ENCODE measurements at places on chromosomes 1 and 21.

DNA sequence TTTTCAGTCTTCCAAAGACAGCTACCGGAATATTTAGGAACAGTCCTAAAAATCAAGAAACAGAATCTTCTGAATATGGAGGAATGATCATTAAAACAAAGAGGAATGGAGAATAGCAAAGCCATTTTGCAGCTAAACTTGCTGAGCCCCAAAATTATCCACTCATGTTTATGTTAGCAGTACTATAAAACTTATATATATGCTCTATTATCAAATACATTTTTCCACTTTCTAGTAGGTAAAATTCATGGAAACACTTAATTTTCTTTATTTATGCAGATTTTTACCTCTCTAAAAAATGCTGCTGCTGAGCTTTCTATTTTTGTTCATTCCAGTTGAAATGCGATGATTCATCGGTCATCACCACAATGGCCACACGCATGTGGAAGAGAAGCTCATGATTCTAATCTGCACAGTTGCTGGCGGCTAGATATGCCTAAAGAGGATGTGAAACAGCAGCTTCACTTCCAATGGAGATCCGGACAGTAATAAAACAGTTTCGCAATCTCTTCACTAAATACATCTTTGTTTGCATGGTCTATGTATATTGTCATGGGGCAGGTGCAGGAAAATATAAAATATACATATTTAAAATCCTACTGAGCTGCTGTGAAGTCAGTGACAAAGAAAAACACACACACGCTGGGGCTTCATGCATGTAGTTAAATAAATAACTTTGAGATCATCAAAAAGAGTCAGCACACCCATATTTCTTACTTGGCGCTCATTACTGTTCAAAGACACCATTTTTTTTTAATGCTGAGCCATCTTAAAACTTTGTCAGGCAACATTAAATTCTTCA, 292.2 kb downstream of the SMYD3 start:
- peak; percentile 31 for DNase-seq

DNA sequence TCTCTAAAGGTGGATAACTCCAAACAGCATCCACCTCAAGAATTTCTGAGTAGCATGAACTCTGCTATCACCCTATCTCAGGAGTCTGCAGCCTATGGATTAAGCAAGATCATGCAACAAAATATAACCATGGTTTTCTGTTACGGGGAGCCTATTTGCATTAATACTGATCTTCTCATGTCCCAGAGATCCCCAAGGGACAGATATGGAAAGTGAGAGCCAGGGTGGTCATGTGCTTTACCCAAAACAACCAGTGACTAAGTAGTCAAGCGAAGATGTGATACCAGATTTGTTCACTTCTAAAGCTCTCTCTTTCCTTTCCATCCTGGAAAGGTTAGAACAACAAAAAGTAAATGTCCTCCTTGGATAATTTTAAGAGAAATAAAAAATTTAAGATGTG, 125.1 kb downstream of the PRRX1 start:
- DNase-seq: no peak

DNA sequence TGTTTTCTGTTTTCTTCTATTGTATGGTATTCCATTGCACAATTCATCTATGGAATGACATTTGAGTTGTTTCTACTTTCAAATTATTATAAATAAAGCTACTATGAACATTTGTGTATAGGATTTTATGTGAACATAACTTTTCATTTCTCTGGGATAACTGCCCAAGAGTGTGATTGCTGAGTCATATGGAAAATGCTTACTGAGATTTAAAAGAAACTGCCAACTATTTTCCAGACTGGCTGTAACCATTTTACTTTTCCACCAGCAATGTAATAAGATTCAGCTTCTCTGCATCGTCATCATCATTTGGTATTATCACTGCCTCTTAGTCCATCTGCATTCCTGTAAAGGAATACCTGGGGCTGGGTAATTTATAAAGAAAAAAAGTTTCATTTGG, 779.6 kb upstream of the PRMT6 start:
- DNase-seq: no peak

- no peak for DNase-seq
These were observed 26.7 kb upstream of the RPTN start for GRCh38 chr1:152185544-152186391.

DNA sequence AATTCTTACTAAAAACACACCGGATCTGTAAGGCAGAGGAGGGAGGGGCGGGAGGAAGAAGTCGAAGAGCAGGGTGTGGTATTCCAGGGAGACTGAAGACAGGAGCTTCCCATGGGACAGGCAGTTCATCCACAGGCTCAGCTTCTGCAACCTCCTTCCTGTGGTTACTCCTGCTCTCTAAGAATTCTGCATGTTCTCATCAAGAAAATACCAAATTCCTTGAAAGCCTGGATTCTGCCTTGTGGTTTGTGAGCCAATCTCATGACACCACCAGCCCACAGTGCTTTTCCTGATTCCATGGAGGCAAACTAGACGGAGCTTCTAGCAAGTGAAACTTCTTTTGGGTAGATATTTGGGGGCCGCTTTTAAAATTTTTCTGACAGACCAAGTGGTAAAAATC, 1.1 kb upstream of the ST6GALNAC3 start:
- no peak for DNase-seq

DNA sequence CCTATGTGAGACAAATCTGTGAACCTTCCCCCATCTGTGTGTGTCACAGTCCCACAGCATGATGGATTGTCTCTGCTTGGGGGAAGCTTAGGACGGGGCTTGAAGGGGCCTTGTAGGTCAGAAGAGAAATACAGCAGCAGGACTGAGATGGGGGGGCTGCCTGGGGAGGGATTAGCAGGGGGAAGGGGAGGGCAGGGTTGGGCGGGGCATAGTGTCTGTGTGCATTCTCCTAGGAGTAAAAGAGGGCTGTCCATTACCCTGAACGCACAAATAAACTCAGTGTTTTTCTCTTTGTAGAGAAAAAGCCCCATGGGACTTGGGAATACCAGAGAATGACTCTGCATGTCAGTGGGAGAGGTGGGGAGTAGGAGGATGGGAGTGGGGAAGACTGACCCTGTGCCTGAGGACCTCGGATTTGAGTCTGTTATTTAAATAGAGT, 16.4 kb downstream of the RNF220 start:
- no peak for DNase-seq

All from tibial artery (tissue), 4 donors.